ENCODE measurements at places on chromosomes 2 and 18. TPM values are rescaled to one million over a fixed set of nuclear protein-coding genes. Genes with fewer than 3 reads are reported as not detected.
A peak's percentile ranks its signal among the peaks of the same experiment; 100 is the strongest.

Gene ERFE
- total RNA-seq = 1.5 TPM

DNA sequence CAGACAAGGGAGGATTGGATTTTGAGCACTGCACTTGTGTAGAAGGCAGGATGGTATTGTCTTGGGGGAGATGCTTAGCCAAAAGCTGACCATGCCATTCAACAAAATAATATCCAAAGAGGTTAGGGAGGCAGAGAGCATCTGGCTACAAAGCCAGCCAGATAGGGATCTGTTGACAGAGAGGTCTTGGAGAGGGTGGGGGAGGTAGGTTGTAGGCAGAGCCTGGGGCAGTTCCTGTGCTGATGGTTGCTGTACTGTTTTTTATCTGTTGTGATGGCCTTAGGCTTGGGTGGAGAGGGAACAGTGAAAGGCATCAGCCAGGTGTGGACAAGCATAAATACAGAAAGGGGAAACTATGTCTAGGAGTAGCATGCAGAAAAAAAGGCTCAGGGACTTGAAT lies 100.9 kb downstream of the AQP4 start:
- DNase-seq = no peak

Gene ASXL3
- total RNA-seq = 8.0 TPM

Gene EML6
- 0.92 TPM for total RNA-seq

GRCh38 chr2:69055688-69056470 lies 42.9 kb downstream of the ANTXR1 start:
- no peak for DNase-seq

DNA sequence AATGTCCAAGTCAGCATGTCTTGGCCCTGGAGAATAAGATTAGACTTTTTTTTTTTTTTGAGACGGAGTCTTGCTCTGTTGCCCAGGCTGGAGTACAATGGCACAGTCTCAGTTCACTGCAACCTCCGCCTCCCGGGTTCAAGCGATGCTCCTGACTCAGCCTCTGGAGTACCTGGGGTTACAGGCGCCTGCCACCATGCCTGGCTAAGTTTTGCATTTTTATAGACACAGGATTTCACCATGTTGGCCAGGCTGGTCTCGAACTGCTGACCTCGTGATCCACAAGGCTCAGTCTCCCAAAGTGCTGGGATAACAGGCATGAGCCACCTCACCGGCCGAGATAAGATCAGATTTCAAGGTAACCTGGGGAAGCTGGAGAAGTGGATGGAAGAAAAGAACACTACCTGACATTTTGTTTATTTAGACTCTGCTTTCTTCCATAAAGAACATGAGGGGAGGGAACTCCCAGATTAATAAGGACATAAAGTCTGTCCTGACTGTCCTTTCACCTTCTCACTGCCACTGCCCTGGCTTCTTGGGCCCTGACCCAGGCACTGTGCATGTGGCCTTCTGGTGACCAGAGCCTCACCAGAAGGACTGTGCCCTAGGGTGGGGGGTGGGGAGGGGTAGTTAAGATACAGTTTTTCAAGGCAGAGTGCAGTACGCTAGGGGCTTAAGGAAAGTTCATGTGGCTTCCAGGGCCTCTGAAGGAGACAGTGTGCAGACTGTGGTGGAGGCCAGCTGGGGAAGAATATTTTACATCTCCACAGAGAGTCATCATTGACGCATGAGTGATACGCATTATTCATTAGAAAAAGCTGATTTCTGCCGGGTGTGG lies 4.8 kb upstream of the IMPA2 start:
- peak; percentile 66 for DNase-seq

- DNase-seq = no peak
Measured at GRCh38 chr2:222288590-222289277, 10.1 kb downstream of the PAX3 start.

DNA sequence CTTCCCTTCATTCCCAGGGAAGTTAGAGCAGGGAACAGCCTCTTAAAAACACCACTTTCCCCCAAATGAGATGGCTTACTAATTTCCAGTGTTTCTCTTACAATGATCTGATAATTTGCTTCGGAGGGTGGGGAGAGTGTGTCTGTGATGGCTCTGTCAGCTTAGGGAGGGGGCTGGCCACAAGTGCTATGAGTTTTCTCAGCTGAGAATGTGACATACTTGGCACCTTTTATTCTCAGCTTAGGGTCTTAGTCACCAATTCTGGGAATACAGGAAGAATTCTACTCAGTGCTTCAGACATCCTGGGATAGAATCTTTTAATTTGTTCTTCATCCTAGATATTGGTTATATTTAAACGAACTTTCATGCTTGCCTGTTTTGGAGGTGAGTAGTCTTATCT lies 64.4 kb downstream of the AOX1 start:
- peak; percentile 27 for DNase-seq

DNA sequence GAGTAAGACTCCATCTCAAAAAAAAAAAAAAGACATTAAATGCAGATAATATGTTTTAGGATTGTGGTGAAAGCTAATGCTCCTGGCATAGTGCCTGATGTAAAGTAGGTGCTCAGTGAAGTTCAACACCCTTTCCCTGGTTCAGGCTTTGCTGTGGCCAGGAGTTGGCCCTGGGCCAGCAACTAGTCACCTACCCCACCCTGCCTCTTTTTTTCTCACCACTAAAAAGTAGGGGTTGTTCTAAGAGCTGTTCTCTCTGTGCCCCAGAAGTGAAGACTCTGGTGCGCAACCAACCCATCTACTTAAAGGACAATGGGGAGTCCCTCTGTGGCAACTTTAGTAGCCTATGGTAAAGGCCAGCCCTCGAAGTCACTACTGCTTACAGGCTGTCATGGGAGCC lies 75.9 kb downstream of the DNMT3A start:
- no peak for DNase-seq

DNA sequence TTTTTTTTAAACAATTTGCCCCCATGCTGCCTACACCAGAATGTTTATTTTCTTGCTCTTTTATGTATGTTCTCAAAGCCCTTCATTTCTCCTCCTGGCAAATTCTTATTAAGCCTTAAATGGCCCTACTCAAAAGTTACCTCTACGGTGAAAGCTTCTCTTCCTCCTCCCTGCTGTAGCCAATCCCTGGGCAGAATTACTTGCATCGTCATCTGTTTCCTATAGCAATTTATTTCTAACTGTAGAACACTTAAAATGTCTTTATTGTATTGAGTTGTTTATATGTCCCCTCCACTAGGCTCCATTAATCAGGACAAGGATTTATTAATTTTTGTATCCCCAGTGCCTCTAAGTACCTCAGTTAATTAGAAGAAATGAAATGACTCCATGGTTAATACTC lies 2.5 kb upstream of the RAD51AP2 start:
- no peak for DNase-seq

Gene AQP12A
- total RNA-seq = not detected

- peak; percentile 68 for DNase-seq
Measured at GRCh38 chr18:58321986-58322385, 278.0 kb downstream of the NEDD4L start.

DNA sequence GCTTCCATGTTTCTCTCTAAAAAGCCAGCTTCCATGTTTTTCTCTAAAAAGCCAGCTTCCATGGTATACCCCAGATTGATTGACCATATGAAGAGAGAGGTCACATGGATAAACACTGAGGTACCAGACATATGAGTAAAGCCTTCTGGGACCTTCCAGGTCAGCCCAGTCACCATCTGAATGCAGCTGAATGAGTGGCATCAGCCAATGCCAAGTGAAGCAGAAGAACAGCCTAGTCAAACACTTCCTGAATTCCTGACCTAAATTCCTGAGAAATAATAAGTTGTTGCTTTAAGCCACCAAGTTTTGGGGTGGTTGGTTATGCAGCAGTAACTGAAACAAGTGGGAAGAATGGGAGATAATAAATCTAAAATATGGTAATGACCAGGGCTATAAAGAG lies 5.7 kb upstream of the ALS2 start:
- DNase-seq = no peak

- DNase-seq = no peak
Measured at GRCh38 chr2:58283931-58284330, 42.8 kb upstream of the FANCL start.

GRCh38 chr2:147515213-147515612 lies 329.6 kb upstream of the ACVR2A start:
- DNase-seq = no peak

DNA sequence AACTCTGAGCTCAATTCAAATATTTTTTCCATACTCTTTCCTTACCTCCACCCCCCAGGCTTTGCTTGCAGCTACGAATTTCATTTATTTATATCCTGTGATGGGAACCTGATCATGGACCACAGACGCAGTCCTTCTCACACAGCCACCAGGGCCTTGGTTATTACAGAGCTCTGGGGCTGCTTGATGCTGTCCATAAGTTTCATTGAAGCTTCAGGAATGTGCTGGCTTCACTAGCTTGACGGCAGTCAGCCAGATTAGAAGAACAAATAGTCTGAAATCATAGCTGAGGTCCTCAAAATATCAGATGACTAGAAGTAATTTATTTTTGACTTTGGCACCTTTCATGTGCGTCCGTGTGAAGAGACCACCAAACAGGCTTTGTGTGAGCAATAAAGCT lies 104.9 kb downstream of the VWA3B start:
- DNase-seq = peak; percentile 3

Gene TMEM182
- total RNA-seq = 5.2 TPM

DNA sequence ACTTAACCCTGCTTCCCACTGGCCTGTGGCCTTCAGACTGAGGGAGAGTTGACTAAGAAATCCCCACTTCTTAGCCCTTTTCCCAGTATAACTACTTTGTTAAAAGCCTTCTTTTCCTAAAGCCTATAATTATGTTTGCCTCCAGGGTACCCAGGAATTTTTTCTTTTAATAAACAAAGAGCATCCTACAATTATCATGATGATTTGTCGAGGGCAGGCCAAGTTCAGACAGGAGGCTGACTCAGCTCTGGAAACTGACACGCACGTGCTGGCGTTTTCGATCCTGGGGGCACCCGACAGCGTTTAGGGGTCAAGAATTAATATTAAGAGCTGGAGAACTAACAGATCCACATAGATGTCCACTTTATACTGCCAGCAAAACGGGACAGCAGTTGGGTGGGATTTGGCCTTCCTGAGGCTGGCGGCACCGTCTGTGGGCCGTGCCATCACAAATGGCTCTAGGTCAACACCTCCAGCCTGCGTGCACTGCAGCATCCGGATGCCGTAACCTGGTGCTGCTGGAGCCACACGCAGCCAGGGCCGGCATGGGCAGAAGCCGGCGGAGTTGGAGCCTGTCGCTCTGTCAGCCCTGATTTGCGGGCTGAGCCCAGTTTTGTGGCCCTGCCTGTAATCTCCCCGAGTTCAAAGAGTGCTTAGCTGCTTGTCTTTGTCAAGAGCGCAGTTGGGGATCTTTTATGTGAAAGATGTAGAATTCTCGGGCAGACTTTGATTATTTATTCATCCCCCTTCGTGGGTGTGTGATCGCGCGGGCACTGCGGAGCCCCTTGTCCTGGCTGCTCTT lies 191.0 kb downstream of the GLI2 start:
- DNase-seq = no peak

- DNase-seq = no peak
Measured at GRCh38 chr2:6730003-6730402, 135.7 kb downstream of the CMPK2 start.

- no peak for DNase-seq
Measured at GRCh38 chr18:10514082-10514481, 11.7 kb upstream of the NAPG start.

GRCh38 chr18:58229162-58229561 lies 185.1 kb downstream of the NEDD4L start:
- no peak for DNase-seq

- DNase-seq = no peak
Measured at GRCh38 chr2:189641002-189641401, 20.3 kb upstream of the ASNSD1 start.

DNA sequence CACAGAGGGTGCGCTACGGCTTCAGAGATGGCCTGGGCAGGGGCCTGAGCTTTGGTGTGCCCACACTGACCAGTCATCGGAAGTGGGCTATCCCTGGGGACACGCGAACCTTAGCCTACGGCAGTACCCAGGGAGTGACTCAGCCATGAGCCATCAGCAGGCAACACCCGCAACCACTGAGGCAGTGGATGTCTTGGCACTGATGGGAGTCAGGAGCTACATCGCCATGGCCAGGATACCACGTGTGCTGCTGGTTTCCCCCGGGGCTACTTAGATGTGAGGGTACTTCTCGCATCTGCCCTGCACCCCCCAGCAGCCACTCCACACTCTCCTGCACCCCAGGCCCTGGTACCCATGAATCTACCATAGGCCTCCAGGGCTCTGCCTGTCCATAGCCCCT lies 12.8 kb upstream of the HPCAL1 start:
- DNase-seq = no peak

DNA sequence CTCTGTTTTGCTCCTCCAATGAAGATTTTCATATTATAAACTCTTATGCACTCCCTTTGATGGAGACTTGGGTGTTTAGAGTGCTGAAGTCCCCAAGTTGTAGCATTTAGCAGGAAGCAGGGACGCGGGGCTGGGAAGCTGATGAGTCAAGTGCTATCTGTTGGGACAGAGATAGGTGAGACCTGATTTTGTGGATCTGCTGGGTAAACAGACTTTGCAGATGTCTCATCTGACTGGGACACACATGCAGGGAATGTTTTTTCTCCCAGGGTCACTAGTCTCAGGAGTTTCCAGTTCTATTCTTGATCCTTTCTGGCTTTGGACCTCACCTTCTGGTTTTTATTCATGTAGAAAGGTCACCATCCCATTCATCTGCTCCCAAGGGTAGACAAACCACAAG lies 79.7 kb upstream of the ACAA2 start:
- no peak for DNase-seq

- no peak for DNase-seq
Measured at GRCh38 chr2:129880971-129881370, 98.5 kb upstream of the RAB6C start.

Gene POTEJ
- total RNA-seq = 1.1 TPM

DNA sequence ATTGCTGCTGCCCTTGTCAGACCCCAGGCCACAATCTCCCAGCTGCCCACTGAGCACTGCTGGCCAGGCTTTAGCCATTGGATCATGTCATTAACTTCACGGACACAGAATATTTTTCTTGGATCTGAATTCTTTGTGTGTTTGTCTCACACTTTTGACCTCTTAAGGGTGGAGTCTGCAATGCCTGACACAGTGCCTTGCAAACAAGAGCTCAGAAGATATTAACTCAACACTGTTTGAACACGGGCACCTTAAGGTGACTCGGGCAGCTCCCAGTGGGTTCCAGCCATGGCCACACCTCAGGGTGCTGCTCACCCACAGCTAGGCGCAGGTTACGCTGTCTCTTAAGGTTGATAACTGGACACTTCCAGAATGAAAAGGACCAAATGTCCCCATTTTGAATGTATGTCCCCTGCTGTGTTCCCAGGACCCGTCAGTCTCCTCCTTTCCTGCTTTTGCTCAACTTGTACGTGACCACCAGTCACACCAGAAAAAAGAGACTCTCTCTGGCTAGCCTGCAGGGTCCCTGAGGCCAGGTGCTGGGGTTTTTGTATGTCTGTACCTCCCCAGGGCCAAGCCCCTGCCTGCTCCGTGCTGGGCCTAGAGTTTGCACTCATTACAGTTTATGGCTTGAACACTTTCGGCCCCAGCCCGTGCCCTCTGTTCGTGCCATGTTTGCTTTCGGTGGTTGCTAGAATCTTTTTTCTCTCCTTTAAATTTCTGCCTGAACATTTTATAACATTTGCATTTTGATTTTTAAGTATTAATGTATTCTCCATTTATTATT lies 33.4 kb upstream of the TMEM131 start:
- no peak for DNase-seq

Gene STAT4
- 0.32 TPM for total RNA-seq

- peak; percentile 4 for DNase-seq
Measured at GRCh38 chr2:214127170-214127569, 283.7 kb upstream of the VWC2L start.
